CD4-positive, alpha-beta T cell treated with Interleukin-4 for 1 hour (primary cell): ENCODE measurements at places on chromosomes 6 and 20.

DNA sequence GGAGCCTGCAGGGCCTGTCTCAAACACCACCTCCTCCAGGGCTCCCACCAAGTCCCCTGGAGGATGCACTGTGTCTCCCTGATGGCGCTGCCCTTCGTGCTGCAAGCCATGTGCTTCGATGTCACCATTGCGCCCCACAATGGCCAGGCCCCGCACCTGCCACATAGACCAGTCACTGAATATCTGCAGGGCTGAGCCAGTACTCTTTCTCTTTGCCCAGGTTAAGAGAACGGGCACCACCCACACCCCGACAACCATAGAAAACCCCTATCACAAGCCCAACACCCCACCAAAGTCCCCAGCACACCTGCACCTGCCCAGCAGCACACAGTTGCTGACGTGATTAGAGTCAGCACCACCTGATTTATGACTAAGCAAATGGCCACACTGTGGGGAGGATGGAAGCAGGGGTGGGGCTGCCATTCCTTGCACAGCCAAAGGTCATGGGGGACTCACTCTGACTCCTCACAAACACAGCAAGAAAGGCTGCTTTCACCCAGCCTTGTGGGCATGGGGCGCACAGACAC lies 104.3 kb downstream of the SLC23A2 start:
- peak; percentile 29 for DNase-seq

GRCh38 chr6:100924534-100925227 lies 43.6 kb upstream of the ASCC3 start:
- DNase-seq: no peak

DNA sequence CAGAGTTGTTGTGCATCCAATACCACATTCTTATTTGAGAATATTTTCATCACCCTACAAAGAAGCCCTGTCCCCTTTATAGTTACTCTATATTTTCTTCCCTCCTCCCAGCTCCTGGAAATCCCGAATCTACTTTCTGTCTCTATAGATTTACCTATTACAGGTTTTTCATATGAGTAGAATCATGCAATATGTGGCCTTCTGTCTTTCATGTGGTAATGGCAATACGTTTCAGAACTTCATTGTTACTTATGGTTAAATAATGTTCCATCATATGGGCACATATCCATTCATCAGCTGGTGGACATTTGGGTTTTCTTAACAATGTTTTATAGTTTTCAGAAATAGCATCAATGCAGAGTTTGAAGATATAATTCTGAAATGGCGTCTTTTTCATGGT lies 17.1 kb downstream of the GINS1 start:
- DNase-seq: no peak

- DNase-seq: no peak
These were observed 151.5 kb downstream of the TASP1 start for GRCh38 chr20:13487202-13487601.

DNA sequence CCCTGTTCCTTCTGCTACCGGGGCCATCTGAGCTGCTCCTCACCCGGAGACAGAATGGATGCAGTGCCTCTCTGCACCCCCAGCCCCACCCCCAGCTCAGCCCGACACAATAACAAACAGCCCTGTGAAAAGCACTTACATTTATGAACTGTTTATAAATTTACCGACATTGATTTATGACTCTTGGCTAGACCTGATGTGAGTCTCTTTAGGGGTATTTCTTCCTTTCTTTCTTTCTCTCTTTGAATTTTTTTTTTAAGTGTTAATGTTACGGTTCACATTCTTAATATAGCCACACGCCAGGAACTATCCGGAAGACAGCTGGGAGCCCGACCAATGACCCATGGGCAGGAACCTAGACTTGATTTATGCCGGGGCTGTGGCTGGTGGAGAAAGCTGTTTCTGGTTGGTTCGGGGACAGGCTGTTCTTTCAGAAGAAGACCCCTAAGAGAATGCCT lies 266.3 kb downstream of the CDC5L start:
- DNase-seq: no peak

- no peak for DNase-seq
These were observed 148.4 kb upstream of the EYA4 start for GRCh38 chr6:133092771-133093170.

DNA sequence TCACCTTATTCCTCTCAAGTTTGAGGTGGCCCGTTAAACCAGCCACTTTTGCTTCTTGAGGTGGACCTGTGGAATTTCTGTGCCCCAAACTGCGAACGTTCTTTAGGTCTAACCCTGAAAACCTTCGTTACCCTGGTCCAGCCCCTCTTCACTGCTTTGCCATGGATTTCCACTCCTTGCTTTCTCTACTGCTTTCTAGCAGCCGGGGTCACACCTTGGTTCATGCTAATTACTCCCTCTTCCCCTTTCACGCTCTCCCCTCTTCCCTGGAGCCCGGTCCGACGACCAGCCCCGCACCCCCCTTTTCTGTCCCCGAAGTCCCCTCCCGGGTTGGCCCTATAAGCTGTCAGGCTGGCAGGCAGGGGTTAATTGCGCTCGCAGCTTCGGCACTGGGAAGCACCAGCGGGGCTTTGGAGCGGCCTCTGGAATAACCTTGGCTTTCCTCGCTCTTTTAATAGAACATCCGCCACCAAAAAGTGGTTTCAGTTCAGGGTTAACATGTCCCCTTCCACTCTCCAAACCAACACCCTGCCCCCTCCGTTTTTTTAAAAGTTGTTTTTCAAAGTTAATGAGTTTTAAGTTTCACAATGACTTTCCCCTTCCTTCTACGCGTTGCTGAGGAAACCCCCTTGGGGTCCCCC lies 1.4 kb upstream of the HIVEP1 start:
- DNase-seq: no peak

DNA sequence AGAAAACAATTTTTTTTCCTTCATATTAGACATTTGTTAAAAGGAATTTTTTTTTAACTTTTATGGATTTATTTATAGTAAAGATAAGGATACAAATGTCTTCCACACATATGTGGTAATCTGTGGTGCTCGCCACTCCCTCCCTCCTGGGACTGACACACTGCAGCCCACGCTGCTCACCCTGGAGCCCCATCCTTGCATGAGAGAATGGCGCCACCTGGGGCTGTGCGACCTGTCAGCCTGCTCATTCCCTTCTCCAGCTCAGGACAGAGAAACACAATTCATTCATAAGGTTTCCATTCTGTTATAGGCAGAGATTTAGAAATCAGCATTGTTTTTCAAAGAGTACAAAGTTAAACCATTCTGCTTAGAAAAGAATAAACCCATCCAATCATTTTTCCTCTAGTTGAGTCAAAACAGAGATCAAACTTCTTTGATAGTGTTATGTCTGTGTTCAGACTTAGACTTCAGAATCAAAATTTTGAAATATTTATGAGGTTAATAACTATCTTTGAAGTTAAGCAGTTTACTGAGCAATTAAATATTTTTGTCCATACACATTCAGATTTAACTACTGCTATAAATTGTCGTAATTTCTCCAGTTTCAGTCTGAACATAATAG lies 42.8 kb upstream of the DYNLRB1 start:
- DNase-seq: peak; percentile 13

DNA sequence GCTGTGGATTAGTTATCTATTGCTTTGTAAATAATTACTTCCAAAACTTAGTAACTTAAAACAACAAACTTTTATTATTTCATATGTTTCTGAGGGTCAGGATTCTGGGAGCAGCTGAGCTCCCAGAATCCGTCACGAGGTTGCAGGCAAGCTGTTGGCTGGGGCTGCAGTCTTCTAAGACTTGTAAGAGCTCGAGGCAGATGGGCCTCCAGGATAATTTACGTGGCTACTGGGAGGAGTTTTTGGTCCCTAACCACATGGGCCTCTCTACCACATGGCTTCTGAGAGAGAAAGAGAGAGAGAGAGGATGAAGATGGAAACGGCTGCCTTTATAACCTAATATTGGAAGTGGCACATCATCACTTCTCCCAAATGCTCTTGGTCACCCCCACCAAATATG lies 64.9 kb upstream of the SULF2 start:
- no peak for DNase-seq
